Osteocyte (in vitro differentiated cells): ENCODE measurements at places on chromosomes 16 and 17.
A peak's percentile ranks its signal among the peaks of the same experiment; 100 is the strongest.

DNA sequence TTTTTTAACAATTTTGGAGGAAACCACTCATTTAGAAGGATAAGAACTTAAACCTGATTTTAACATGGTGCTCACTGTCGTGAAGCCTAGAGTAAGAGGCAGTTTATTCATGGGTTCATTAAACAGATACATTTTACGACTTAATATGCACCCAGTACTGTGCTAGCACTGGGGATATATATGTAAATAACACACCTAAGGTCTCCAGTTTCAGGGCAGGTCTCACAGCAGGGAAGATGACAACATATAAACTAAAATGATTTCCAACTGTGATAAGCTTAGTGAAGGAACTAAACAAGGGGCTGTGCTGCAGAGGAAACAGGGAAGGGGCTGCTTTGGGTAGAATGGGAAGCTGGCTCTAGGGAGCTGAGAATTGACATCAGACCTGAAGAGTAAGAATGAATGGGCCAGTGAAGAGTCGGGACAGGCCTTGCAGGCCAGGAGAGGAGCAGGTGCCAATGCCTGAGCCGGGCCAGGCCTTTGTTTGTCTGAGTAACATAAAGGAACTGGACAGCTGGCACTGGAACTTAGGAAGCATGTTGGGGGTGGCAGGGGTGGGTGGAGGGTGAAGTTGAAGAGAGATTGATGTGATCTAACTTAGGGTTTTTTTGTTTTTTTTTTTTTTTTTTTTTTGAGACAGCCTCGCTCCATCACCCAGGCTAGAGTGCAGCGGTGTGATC lies 12.1 kb downstream of the NT5M start:
- DNase-seq: no peak

DNA sequence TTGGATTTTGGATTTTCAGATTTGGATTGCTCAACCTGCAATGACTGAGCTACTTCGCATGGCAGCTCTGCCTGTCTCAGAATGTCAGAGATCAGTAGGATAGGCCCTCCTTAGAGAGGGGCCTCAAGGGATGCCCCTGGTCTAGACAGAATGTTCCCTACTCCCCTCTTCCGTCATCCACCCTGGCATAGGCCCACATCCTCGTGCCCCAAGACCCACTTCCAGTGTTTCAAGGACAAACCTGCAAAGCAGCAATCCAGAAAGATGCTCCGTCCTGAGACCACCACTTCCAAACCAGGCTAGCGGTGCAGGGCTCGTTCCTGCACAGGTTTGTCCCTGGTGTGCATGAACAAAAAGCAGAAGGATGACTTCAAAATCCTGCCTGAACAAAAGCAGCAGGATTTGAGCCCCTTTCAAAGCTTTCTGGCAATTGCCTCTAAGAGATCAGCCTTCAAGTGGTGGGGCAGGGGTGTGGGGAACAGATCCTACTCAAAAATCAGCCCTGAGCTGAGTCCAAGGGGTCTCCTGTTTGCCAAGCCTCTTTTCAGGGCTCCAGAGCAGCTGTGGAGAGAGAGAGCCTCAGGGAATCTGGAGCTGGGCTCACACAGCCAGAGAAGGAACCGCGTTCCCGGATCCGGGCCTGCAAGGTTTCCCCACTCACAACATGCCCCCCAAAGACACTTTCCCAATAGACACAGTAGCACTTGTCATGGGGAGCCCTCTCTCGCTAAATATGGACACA lies 121.1 kb downstream of the SOCS1 start:
- no peak for DNase-seq

GRCh38 chr17:65994679-65995078 lies 197.3 kb downstream of the CEP112 start:
- no peak for DNase-seq

- no peak for DNase-seq
These were observed 6.5 kb downstream of the GLIS2 start for GRCh38 chr16:4322121-4323052.

DNA sequence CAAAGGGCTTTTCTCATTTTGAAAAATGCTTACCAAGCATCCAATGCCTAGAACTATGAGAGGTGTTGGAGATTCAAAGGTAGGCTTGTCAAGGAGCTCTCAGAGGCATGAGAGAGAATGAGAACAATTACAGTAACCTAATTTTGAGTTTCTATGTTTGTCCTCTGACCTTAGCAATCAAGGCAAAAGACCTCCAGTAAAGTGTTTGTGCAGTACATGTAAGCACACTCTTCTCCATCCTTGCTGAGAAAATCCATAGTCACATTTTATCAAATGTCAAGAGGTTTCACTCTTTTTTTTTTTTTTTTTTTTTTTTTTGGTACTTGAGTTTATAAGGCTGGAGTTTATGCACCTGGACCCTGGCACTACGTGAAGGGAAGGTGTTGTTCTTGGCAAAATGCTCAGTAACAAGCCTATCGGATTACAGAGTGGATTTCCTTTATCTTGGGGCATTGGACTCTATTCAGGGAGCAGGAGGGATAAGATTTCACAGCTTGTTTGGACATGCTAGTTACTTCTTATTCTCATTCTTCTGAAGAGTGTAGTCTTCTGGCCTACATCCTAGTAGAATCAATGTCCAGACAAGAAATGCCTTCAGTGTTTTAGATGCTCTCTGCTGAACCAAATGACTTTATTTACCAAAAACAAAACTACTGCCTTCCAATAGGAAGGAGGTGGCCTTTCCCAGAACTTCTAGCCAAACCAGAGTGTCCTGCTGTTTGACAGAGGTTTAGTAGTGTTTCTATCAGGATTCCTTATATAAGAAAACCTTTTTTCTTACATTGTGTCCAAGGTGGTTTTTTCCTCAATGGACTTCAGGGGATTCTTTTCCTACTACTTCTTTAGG lies 21.9 kb downstream of the KCNJ2 start:
- DNase-seq: no peak

DNA sequence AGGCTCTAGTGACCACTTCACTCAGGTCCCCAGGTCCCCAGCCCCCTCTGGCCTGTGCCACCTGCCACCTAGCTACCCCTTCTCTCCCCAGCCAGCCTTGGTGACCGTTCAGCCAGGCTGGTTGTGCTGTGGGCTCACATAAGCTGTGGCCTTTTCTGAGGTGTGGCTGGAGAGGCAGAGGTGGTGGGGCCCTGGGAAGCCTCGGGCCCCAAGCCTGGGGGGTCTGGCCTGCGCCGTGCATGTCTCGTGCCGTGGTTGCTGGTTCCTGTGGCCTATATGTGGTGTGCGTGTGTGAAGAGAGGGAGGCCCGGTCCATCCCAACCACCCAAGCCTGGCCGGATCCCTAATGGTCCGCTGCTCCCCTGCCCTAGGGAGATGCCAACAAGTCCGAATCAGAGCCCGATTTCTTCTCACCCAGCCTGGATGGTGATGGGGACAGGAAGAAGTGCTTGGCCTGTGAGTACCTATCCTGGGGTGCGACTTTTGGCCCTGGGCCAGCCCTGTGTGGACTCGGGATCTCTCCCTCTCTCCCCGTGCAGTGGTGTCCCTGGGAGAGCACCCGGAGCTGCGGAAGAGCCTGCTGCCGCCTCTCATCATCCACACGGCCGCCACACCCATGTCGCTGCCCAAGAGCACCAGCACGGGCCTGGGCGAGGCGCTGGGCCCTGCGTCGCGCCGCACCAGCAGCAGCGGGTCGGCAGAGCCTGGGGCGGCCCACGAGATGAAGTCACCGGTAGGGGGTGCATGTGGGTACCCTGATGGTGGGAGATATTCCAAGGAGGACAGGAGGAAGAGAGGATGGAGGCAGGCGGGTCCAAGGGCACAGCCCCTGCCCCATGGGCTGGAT lies 35.9 kb downstream of the CACNA1G start:
- no peak for DNase-seq

DNA sequence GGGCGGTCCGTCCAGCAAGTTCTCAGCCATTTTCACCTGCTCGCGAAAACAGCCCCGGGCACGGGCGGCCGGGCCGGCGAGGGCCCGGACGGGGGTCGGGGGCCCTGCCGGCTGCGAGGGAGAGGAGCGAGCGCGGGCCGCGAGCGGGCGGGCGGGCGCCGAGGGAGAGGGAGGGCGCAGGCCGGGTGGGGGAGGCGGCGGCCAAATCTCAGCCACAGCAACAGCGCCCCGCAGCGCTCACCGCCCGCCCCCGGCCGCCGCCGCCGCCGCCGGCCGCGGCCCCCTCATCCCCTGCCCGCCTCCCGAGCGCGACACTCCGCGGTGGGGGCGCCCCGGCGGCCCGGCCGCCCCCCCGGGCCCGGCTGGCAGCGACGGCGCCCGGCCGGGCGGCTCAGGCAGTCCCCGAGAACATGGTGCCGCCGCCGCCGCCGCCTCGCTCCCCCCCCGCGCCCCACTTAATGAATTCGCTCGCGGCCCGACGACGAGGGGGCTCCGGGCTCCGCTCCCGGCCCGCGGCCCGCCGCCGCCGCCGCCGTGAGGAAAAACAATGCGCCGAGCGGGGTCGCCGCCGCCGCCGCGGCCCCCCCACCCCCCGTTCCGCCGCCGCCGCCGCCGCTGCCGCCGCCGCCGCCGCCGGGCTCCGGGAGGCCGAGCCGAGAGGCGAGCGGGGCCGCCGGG lies 487 bp downstream of the CREBBP start:
- DNase-seq: peak; percentile 90

- no peak for DNase-seq
These were observed 46.6 kb upstream of the WSB1 start for GRCh38 chr17:27247071-27247957.

DNA sequence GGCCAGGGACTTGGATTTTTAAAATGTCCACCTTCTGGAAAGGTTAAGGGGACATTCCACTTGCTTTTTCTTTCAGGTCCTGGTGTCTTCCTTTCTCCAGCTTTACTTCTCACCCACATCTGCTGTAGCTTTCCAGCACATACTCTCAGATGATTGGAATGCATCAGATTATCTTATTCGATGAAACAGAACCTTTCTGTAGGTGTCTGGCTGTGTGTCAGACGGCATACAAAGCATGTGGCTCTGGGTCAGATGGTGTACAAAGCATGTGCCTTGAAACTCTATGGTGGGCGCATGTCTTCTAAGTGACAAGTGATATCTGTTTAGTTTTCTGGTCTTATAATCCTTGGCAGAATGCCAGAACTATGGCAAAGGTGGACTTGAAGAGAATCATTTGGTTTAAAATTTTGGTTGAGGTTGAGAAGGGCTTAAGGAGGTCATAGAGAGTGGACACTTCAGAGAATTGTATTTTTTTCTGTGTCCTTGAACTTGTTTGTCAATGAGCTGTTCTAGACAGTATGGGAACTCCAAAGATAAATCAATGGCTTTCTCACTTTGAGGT lies 125.3 kb downstream of the FTO start:
- no peak for DNase-seq

DNA sequence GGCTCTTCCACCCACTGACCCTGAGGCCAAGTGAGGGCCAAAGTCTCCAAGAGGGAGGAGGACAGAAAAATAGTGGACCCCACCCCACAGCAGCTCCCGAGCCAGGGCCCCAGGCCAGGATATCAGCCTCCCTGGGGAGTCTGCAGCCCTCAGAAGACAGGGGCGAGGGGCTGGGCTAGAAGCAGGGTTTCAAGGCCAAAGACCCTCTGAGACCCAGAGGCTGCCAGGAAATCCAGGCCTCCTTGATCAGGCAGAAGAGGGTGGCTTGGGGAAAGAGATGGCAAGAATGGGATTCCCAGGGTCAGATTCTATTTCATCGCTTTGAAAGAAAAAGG lies 156.1 kb downstream of the ZNF423 start:
- DNase-seq: no peak

GRCh38 chr16:11835309-11835708 lies 16.0 kb downstream of the RSL1D1 start:
- no peak for DNase-seq

DNA sequence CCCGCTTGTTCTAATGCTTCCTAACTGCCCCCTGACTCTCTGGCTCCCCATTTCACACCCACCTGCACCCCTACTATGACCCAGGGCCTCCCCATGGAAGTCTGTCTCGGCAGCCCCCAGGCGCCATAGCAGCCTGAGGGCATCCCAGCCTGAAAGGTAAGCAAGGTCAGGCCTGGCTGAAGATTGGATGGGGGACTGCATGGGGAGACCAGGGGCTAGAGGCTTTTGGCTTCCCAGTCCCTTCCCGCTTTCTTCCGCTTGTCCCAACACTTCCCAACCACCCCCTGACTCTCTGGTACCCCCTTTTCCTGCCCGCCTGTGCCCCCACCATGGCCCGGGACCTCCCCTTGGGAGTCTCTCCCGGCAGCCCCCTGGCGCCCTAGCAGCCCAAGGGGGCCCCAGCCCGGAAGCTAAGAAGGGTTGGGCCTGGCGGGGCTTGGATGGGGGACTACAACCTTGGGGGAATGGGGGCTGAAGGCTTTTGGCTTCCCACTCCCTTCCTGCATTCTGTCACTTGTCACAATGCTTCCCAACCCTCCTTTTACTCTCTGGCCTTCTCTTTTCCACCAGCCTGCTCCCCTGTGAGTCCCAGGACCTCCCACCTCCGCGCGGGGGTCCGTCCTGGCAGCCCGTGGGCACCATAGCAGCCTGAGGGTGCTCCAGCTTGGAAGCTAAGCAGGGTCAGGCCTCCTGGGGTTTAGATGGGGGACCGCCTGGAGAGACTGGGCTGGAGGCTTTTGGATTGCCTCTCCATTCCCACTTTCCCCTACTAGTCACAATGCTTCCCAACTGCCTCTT lies 2288.4 kb downstream of the TP53TG3F start:
- DNase-seq: peak; percentile 84

GRCh38 chr16:3173892-3174617 lies 13.9 kb upstream of the OR1F1 start:
- DNase-seq: no peak

GRCh38 chr17:20203761-20204263 lies 194.7 kb downstream of the SPECC1 start:
- no peak for DNase-seq

DNA sequence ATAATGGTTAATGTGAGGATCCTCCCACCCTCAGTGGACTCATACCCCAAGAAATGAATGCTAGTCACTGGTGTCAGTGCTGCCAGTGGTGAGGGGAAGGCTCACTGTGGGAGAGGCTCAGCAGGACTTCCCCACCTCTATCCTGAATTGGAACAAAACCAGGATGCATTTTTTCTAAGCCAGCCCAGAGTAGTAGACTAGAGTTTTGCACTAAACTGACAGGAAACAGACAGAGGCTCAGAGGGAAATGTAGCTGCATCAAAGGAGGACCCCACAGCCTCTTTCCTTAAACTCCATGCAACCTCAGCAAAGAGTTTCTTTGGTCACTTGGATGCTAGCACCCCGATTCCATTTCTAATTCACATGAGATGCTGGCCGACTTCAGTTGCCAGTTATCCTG lies 10.7 kb upstream of the SKAP1 start:
- no peak for DNase-seq

DNA sequence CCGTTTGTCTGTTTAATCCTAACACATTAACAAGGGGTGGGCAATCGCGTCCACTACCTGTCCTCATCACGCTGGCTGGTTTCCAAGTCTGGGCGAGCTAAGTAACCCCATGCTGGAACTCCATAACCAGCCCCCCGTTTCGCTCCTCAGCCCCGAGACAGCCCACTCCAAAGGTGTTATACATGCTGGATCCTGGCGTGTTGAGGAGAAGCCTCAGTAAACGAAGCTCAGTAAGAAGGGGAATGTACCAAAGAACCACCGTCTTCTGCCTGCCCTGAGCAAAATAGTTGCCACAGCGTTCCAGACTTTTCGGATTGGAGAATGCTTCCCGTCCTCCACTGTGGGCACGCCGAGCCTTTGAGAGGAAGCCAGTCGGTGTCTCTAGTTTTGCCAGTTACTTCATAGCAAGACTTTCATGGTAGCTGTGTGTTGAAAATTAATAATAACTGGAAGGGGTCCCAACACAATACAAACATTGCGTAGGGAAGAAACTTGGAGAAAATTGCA lies 16.1 kb upstream of the C17orf78 start:
- no peak for DNase-seq
